ENCODE measurements at places on chromosomes 13 and 19.

GRCh38 chr19:35555301-35556005, 8.0 kb downstream of the ATP4A start:
- no peak for DNase-seq

GRCh38 chr13:34350671-34351070, 532.7 kb downstream of the RFC3 start:
- DNase-seq: no peak

DNA sequence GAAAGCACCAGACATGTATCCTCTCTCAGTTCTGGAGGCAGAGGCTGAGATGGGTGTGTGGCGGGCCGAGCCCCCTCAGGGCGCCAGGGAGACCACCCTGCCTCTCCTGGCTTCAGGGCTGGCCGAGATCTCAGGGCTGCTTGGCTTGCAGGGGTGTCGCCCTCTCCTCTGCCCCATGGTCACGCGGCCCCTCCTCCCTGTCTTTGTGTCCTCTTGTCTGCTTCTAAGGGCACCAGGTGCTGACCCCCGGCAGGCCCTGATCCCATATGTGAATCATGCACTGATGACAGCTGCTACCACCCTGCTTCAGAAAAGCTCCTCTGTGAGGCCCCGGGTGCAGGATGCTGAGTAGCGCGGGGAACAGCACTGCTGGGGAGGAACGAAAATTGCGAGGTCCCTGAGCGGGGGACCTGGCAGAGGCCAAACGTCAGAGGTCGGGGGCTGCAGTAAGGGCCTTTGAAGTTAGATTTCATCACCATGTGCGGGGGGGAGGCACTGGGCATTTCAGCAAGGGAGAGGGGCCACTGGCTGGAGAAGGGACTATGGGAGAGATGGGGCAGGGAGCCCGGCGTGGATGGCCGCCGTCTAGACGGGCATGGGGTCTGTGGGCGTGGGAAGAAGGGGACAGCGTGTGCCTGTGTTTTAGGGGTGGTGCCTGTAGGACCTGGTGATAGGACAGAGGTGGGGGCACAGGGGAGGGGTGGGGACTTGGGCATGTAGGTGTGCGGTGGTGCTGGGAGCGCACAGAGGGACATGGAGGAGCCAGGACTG, 125.2 kb downstream of the KDM4B start:
- no peak for DNase-seq

GRCh38 chr19:41595258-41595889, 19.4 kb downstream of the CEACAM21 start:
- DNase-seq: peak; percentile 44

DNA sequence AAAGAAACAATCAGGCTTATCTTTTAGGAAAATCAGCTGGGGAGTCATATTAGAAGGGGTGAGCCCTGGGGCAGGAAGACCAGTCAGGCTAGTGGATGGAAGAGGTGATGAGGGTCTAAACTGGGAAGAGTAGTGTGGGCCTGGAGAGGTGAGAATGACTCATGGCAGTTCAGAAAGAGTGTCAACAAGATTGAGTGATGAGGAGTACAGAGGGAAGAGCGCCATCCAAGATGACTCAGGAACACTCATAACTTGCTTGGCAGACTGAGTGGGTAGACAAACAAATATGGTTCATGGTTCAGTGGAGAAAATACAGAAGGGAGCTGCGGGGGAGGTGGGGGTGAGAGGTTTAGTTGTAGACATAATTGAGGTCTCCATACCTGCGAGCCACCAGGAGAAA, 17.3 kb upstream of the CLDN10 start:
- no peak for DNase-seq

DNA sequence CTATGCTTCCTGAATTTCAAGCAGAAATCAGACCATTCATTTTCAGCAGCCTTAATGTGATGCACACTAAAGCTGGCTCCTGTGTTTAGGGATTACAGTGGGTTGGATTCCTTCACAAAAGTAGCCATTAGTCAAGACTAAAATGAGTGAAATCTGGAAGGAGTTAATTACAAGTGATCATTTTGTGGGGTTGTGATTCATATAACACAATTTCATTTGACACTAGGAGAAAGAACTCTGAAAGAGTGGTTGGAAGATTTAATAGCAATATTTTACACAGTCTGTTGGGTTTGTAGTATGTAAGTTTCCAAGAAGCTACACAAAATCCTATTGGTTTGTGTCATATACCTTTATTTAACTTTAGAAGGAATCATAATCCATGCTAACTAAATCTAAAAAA, 236.9 kb downstream of the DCT start:
- no peak for DNase-seq

All from stimulated activated CD8-positive, alpha-beta memory T cell treated with anti-CD3 and anti-CD28 coated beads, Interleukin-2, amount 100 ng/mL, for 1 hour (primary cell).